NCI-H2029 (cell line): ENCODE measurements at places on chromosomes 13 and 19.

DNA sequence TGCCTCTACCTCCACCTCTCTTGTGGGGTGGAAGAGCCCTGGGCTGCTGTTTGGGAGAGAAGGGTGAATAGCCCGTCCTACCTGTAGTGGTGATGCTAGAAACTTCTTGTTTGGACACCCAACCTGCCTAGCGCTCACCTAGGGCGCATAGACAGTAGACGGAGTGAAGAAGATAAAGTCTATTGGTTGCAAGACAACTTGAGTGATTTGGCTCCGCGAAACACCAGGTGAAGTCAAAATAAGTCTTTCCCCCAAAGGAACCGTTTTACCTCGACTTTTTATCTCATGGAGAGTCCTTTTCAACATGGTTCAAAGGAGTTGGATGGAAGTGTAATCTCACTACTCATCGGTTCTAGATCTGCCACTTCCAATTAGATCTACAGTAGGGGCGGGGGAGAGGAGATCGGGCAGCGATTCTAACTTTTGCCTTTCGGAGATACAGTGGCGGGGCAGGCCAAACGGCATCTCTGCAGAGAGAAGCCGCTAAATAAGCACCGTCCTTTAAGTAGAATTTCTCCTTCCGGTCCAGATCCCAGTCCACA, 694 bp upstream of the ZIC5 start:
- DNase-seq: no peak

GRCh38 chr13:98004107-98004506, 50.6 kb downstream of the IPO5 start:
- DNase-seq: no peak

- DNase-seq: no peak
These were observed 8.2 kb upstream of the UPK1A start for GRCh38 chr19:35657904-35658700.

- DNase-seq: no peak
These were observed 74.2 kb downstream of the IRS2 start for GRCh38 chr13:109712124-109712722.

DNA sequence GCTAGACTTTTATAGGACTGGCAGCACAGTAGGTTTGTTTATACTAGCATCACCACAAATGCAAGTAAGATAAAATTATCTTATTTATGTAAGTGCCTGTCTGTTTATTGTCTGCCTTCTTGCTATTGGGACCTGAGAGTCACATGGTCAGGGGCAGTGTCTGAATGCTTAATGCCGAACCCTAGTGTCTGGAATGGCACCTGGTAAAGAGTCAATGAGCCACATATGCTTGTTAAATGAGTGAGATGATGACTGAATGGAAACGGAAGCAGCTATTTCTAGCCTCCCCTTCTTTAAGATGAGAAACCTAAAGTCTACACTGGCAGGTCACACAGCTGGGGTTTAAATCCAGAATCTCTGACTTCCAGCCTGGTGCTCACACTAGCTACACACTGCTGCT, 92.2 kb downstream of the STOML3 start:
- DNase-seq: no peak

DNA sequence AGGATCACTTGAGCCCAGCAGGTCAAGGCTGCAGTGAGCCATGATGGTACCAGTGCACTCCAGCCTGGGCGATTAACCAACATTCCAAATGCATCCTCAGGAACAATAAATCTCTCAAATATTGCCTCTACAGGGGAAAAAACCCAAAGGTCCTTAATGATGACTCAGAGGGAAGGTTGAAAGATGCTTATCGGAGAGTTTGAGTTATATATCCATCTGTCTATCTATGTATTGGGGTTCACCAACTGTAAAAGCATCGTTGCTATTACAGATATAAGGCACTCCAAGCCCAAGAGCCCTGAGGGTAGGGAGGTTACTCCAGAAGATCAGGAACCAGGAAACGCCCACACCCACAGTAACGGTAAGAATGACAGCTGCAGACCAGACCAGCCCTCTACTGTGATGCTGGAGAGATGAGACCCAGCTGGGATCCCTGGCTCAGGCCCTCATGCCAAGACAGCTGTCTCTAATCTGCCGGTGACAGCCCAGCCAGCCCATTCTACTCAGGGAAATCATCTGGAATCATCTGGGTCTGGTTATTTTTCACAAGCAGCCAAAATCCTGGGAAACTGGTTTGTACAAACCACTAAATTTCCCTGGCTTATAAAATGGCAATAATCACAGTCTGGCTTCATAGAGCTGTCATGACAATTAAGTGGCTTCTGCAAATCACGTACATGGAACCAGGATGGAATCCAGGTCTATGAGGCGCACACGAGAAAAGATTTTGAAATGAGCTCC, 23.8 kb downstream of the TEX101 start:
- no peak for DNase-seq

DNA sequence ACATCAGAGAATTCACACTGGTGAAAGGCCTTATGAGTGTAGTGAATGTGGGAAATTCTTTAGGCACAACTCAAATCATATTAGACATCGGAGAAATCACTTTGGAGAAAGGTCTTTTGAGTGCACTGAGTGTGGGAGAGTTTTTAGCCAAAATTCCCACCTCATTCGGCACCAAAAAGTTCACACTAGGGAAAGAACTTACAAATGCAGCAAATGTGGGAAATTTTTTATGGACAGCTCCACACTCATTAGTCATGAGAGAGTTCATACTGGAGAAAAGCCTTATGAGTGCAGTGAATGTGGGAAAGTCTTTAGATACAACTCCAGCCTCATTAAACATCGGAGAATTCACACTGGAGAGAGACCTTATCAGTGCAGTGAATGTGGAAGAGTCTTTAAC, 10.1 kb downstream of the ZNF17 start:
- DNase-seq: no peak

DNA sequence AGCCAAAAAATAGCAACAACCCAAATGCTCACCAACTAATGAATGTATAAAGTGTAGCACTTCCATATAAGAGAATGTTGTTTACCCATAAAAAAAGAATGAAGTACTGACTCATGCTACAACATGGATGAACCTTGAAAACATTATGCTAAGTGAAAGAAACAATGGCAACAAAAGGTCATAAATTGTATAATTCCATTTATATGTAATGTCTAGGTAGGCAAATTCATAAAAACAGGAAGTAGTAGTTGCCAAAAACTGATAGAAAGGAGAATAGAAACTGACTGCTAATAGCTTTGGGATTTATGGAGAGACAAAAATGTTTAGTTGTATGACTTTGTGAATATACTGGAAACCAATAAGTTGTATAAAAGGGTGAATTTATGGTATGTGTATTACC, 21.6 kb downstream of the MYCBP2 start:
- no peak for DNase-seq

GRCh38 chr19:6448045-6448444, 11.5 kb downstream of the SLC25A23 start:
- DNase-seq: no peak

GRCh38 chr13:99314640-99315176, 7.5 kb upstream of the GPR183 start:
- no peak for DNase-seq

GRCh38 chr19:52941941-52942385, 18.7 kb upstream of the ZNF888 start:
- no peak for DNase-seq

DNA sequence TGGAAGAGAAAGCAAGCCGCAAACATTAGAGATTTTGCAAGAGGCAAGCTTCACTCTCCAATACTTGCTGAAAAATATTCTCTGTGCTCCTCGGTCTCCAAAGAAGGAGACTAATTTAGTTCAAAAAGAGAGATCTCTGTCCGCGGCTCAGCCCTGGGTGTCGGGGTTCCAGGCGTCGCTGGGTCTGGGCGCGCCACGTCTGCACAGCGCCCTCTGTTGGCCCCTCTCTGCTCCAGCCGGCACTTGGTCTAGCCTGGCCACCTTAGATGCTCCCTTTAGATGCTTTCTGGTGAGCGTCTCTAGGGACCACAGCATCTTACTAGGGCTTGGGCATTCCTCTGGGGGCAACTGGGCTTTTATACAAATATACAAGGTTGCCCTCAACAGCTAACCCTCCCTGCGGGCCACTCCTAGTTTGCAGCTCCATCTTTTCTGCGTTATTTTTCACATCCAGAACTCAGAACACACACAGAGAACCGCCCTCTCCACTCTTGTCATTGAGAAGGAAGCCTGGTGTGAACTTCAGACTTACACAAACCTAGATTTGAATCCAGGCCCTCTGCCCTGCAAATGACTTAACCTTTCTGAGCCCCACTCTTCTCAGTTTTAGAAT, 78.3 kb downstream of the CYSLTR2 start:
- no peak for DNase-seq

- DNase-seq: peak; percentile 36
These were observed 1.7 kb downstream of the KLK4 start for GRCh38 chr19:50909240-50910070.

DNA sequence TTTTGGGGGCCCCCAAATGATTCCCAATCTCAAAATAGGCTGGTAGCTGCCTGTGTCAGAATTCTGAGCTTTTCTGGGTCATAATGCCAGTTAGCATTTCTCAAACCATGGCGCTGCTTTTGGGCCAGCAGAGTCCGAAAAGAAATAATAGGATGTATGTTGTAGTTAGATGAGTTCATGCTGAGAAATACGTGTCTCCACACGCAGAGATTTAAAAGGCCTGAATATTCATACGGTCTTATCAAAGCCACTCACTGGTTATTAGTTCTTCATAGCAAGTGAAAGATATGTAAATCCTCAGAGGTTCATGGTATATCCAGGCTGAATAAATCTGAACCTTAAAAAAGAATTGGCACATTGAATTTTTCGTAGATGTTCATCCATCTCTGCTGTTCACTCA, 124.5 kb downstream of the SHISA2 start:
- DNase-seq: no peak
